ENCODE measurements at places on chromosomes 1 and 21.

DNA sequence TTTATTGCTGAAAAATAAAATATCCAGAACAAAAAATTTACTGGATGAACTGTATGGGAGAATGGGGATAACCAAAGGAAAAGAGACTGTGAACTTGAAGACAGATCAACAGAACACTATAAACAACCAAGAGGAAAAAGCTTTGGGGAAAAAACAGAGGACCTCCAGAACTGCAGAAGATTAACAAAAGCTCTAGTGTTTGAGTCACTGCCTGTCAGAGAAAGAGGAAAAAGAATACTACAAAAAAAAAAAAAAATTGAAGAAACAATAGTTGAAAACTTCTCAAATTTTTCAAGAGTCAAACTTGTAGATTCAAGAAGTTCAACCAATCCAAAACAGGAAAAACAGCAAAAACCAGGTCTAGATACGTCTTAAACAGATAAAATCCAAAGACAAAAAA lies 44.3 kb downstream of the ARHGAP29 start:
- DNase-seq: no peak

GRCh38 chr1:177021687-177022086 lies 142.8 kb downstream of the ASTN1 start:
- no peak for DNase-seq

- DNase-seq: peak; percentile 80
Observed at GRCh38 chr1:167676205-167676915, 45.4 kb upstream of the MPZL1 start.

DNA sequence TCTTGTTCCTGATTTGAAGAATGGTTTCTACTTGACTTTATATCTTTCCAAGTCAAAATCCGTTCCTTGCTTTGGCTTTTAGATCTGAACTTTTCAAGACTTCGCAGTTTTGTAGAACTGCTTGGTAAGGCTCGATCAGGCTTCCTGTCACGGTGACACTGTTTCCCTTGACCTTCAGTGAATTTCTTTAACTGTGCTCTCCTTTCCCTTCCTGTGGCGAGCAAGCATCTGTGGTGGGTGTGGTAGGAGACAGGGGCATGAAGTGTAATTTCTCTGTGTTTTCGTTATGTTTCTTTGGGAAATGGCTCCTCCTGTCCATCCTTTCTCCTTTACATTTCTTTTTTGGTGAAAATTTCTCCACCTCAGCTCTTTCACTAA lies 10.4 kb downstream of the STYXL2 start:
- DNase-seq: no peak

GRCh38 chr1:202270871-202271326 lies 70.8 kb downstream of the UBE2T start:
- DNase-seq: peak; percentile 28

DNA sequence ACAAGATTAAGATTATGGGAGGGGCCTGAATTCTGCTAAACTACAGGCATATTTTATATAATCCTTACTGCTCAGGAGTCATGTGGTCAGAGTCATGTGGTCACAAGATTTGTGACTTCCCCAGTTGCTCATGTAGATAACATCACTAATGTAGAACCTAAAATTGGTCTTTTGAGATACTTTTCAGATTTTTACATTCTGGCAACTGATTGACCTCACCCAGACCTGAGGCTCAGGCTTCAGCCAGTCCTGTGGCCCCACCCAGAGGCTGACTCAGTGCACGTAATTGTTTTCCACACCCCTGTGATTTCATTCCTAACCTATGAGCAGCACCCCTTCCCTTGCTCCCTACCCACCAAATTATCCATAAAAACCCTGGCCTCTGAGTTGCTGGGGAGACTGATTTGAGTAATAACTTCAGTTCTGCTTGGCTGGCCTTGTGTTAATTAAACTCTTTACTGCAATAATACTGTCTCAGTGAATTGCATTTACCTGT lies 41.7 kb upstream of the ZNF326 start:
- DNase-seq: no peak

DNA sequence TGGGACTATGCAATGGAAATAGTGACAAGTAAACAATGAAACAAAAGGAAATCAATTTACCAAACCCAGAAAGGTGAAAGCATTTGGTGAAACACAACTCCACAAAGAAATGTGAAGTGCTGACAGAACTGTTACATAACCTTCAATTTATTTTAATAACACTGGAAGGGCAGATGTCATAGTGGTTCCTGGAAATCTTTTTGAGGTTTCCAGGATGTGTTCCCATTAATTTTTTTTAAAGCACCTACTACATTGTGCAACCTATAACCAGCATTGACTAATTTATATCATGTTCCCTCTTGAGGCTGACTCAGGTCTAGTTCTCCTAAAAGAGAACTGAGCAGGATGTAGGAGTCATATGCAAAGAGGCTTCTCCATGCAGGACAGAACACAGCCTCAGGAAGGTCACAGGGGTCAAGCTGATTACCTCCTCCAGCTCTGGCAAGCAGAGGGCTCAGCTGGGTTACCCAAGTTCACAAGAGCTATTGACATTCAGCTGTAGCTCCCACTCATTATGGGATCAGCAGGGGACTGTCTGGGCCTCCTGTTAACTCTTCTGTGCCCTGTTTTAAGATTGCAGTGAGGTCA lies 157.1 kb upstream of the NRIP1 start:
- peak; percentile 52 for DNase-seq

- peak; percentile 15 for DNase-seq
Observed at GRCh38 chr1:177596485-177596884, 373.4 kb downstream of the SEC16B start.

DNA sequence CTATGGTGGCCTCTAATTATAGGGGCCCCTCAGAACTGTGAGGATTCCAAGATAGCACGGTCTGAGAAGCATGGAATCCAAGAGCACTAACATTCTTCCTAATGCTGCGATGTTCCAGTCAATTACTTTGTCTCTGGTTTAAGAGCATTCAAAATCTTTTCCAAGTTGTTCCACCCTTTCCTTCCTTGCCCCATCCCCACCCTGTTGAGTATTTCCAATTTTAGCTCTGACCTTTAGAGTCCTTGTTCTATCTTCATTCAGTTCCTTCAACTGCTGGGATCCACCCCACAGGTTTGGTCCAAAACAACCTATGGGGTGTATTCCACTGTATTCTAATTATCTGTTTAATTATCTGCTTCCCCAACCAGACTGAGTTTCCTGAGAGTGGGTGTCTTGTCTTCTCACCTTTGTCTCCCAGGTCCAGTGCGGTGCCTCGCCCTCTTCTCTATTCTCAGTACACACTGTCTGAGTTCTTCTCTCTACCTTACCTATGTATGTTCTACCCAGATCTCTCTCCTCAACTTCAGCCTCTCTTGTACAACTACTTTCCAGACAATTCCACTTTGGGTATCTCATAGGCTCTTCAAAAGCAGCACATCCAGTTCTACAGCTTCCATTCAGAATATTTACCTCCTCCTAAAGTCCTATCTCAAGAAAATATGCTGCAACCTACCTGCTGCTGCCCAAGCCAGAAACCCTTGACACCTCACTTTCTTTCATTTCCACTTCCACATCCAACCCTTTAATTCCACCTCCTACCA lies 25.0 kb upstream of the BCL9 start:
- no peak for DNase-seq

DNA sequence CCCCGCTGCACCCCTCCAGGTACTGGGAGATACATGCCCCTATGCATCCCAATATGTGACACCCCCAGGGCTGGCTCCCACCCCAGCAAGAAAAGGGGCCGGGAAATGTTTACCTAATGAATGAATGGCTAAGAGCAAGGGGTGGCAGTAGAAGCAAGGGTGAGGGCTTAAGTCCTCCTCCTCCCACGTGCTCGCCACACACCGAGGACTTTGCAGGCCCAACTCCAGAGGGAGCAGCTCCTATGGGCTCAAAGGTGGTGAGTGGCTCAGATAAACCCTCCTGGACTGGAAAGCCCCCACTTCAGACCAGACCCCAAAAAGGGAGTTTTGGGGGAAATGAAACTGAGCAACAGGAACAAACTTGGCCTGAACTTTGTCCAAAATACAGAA lies 11.4 kb downstream of the SLC45A3 start:
- DNase-seq: no peak

DNA sequence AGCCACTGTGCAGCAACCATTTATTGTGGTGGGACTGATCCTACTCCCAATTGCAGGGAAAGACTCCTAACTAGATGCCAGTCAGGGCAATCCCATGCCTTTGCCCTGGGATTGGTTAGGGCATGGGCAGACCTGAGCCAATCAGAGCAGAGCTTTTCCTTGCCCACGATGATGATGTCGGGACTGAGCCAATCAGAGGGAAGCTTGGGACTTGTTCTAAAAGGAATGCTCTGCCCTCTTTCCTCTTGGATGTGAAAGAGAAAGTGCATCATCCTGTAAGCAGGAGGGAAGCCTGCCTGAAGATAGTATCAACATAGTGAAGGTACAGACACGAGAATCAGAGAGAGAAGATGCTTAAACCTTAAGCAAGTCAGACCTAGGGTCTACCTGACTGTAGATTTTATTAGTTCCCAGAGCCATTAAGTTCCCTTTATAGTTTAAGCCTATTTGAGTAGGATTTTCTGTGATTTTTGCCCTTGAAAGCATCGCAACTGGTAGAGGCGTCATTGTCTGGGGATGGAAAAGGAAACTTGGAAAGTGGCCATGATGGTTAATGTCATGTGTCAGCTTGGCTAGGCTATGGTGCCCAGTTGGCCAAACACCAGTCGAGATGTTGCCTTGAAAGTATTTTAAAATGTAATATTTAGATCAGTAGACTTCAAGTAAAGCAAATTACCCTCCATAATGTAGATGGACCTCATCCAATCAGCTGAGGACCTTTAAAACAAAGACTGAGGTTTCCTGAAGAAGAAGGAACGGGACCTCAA lies 19.9 kb downstream of the IRF2BP2 start:
- DNase-seq: no peak

DNA sequence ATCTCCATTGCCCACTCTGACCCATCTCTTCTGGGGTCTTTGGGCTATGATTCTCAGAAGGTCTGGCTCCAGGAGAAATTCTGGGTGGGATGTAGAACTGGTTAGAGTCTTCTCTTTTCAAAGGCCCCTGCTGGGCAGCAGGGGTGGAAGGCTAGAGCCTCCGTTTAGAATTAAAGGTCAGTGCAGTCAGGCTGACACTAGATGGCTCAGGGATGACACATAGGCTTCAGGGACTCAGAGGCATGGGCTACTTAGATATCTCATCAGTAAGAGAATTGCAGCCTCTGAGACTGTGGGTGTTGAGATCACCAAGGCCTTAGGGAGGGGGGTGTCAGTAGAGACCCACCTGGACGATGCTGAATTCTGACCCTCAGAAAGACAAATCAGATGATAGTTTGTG lies 12.6 kb upstream of the PPM1J start:
- no peak for DNase-seq

DNA sequence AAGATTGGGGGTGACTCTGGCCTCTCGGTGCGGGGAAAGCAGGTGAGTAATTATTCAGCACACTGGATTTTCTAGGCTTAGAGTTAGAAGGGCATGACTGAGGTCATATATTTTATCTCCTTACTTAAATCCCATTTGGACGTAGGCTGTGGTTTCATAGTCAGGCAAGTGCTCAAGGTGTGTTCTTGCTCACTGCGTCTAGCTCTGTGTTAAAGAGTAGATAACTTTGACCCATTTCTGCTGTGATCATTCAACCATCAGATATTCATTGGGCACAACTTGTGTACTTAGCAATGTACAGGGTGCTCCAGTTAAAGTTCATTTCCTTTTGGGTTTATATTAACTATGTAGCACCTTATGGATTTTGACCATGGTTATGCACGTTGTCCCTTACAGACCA lies 14.6 kb downstream of the PFKFB2 start:
- no peak for DNase-seq
